ENCODE measurements at places on chromosomes 3 and 15. TPM values are rescaled to one million over a fixed set of nuclear protein-coding genes. Genes with fewer than 3 reads are reported as not detected.

GMPS gene
- total RNA-seq = 34.0 TPM

ERICH6 gene
- total RNA-seq = not detected

ISL2 gene
- 1.2 TPM for total RNA-seq

DNA sequence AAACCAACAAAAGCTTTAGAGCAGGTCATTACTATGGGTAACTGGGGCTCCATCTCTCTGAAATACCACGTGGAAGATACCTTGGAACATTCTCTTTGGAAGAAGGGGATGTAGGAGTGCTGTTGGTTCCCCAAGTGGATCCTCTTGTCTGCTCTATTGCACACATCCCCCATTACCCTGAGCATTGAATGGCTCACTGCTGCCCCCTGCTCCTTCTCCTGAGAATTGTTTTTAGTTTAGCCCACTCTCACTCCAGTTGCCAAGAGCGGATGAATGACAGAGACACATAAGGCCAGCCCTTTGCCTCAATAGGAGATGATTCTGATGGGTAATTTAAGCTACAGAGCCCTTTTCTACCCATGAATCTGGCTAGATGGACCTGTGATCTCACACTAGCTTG lies 135.6 kb upstream of the SUCLG2 start:
- peak; percentile 79 for DNase-seq

PBRM1 gene
- 83.9 TPM for total RNA-seq

ZNF774 gene
- total RNA-seq = 1.4 TPM

GRCh38 chr3:33831053-33831452 lies 32.6 kb downstream of the PDCD6IP start:
- DNase-seq = no peak

GRCh38 chr3:184231671-184232070 lies 2.3 kb downstream of the VWA5B2 start:
- DNase-seq = no peak

GRCh38 chr3:113802795-113803455 lies 35.7 kb upstream of the GRAMD1C start:
- no peak for DNase-seq

DNA sequence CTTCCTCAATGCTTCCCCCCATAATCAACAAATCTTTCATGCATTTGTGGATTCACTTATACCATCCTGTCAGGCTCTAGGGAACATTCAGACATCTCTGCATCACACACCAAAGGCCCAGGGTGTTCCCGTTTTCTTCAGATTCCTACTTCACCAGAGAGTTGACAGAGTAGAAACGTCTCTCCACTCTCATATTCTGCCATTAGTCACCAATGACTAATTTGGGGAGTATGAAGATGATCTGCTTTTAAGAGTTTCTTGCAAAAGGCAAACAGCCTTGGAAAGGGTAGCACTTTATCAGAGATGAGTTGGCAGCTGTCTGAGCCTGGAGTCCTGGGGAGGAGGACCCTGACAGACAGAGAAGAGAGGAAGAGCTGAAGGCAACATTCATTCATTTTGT lies 55.8 kb upstream of the DGKG start:
- no peak for DNase-seq

DNA sequence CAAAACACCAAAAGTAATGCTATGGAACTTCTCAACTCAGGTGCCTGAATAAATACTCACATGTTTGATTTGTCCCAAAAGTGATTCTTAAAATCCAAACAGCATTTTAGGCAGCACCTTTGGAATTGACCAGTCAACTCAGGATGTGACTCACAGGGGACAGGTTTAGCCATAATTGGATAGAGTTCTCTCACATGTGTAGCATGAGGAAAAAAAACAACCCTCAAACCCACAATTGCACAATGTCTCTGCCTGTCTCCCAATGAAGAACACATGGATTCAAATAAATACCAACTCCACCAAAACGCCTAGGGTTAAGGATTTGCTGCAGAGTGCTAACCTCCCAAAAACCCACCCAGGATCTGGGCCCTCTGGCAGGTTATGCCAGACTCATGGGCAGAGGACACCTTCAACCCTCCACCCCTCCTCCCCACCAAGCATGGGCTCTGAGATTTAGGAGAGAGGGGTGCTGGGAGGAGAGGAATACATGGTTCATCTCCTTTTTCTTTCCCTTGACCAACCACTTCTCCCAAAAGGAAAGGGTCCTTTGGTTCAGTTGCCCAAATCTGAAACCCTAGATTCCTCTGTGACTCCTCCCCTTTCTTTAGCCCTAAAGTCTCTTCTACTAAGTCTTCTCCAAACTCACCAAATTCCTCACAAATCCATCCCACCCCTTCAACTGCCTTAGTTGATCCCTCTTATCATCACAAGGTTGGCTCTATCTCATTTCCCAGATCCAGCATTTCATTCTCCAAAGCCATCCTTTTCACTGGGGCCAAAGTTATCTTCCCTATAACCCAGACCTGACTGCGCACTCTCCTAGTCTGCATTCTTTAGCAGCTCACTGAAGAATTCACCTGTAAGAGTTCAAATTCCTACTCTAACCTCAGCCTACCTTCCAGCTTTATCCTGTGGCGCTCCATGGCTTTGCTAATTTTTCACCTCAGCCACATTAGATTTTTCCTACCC lies 7.7 kb downstream of the RYK start:
- peak; percentile 59 for DNase-seq

TMC3 gene
- 0.05 TPM for total RNA-seq

DNA sequence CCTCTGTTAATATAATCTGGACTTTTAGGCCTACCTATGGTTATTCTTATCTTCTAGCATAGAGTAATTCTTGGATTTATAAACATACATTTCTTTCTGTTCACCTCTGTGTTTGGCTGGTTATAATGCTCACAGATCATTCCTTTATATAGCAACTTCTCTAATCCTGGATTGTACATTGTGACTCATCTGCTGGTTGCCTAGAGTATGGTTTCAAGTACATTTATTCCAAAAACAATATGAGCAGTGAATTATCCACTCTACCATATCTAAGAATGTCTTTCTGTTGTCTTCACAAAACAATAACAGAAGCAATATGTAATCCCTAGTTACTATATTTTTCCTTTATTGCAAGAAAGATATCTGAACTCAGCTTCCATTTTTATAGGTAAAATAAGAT lies 35.3 kb downstream of the FSIP1 start:
- DNase-seq = peak; percentile 65

GRCh38 chr3:180036092-180036670 lies 556 bp downstream of the PEX5L start:
- DNase-seq = no peak

GRCh38 chr15:74382004-74382816 lies 14.8 kb upstream of the CYP11A1 start:
- DNase-seq = peak; percentile 87

DNA sequence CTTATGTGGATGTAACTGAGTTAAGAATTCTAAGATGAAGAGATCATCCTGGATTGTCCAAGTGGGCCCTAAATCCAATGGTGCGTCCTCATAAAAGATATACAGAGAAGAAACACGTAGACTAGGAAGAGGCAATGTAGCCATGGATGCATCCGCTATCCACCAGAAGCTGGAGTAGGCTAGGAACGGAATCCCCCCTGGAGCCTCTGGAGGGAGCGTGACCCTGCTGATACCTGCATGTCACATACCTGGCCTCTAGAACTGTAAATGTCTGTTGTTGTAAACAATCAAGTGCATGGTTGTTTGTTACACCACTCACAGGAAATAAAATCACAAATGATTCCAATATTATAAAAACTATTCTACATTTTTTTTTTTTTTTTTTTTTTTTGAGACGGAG lies 254.5 kb upstream of the RORA start:
- DNase-seq = no peak

CEP97 gene
- total RNA-seq = 12.8 TPM

GRCh38 chr3:41742121-41742520 lies 219.8 kb downstream of the ULK4 start:
- DNase-seq = no peak

PLA2G4E gene
- not detected for total RNA-seq

DNA sequence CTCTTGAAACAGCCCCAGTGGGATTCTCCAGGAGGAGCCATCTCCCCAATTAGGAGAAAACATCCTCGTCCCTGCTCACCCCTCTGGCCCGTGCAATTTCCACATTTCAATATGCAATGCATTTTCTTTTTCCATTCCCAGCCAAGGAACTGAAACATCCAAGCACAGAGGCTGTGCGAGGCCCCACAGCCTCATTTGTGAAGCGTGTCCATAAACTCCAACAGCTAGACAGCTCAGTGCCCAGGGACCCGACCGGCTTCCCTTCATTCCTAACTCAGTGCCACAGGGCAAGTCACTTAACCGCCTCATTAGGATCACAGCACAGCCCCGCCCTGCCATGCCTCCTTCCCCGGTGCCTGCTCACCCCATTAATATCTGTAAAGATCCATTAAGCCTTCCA lies 204.2 kb upstream of the IGF1R start:
- DNase-seq = no peak

DNA sequence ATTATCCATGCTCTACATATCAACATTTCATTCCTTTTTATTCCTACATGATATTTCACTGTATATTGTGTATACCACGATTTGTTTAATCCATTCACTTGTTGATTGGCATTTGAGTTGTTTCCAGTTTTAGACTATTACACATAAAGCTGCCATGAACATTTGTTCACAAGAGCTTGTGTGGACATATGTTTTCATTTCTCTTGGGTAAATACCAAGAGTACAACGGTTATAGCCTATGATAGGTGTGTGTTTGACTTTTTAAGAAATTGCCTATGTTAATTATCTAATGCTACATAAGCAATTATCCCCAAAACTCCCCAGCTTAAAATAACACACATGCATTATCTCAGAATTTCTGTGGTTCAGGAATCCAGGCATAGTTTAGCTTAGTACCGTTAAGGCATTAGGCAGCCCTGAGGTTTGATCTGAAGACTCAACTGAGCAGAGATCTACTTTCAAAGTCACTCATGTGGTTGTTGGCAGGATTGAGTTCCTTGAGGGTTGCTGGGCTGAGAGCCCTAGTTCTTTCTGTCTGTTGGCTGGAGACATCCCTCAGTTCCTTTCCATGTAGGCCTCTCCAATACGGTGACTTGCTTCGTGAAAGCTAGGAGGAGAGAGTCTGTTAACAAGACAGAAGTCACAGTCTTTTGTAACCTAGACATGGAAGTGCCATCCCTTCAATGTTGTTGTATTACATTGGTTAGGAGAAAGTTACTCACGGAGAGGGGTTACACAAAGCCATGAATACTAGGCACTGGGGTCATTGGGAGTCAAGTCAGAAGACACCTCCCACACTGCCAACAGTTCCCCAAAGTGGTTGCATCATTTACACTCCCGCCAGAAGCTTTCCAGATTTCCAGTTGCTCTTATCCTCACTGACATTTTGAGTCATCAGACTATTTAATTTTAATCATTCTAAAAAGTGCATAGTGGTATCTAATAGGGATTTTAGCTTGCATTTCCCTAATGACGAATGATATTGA lies 21.0 kb upstream of the PCSK6 start:
- DNase-seq = no peak

GRCh38 chr15:69141833-69142232 lies 18.6 kb upstream of the GLCE start:
- no peak for DNase-seq

FBXW12 gene
- not detected for total RNA-seq

GRCh38 chr3:32229565-32229964 lies 8.9 kb upstream of the CMTM8 start:
- no peak for DNase-seq

Measured in dermis blood vessel endothelial cell (primary cell).